ENCODE measurements at places on chromosomes 4 and X.

GRCh38 chr4:130043732-130044160, 947.8 kb downstream of the C4orf33 start:
- peak; percentile 25 for DNase-seq

DNA sequence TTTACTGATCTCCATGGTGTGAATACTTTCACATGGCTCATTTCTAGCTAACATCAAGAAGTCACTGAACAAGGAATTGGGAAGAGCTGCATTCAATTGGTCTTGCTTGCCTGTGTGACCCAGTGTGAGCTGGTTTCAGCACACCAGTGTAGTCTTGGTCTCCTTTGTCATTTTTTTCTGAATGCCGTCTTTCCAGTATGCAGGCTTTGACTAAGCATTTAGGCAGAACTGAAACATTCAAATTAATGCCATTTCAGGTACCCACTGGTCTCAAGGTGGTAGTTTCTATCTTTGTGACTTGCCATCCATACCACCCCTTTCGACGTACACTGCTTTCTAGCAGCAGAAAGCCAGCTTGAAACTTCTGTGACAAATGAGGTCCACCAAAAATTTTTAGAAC, 550.5 kb upstream of the BOD1L1 start:
- no peak for DNase-seq

GRCh38 chr4:164614999-164615398, 138.9 kb upstream of the SMIM31 start:
- no peak for DNase-seq

DNA sequence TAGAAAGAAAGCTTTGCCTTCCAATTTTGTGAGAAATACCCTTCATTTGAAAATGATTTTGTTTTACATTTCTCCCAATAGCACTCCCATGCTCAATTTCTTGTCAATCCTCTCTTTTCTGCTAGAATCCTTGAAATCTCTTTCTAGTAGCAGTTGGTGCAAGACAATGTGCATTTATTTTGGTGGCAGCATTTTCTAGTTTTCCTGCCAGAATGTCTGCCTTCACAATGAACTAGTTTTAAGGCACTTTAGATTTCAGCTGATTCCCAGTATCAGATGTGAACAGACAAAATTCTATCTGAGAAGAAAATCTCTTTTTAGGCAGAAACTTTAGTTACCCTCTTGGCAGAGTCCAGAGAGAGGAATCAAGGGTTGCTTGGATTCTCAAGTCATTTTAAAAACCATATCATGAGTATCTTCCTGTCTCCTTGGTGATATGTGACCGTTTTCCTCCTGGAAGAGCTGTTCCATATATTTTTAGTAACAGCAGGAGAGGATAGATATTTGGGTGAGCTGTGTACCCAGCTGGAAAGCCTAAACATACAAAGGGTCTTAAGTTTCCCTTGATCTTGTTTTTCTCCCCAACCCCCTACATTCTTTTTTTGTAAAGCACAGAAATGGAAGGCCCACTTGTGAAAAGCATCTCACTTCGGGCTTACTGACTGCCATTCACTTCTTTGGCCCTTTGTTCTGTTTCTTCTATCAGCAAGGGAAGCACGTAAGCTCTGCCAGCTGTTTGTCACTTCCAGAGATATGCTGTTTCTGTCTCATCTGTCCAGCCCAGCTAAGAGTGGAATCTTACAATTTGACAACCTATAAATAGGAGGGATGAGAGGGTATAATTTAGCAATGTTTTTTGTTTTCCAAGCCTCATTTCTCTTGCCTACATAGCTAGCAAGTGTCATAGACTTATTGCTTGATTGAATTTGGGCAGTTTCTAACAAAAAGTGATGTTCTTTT, 38.7 kb downstream of the TSPAN7 start:
- DNase-seq = no peak

GRCh38 chrX:63284659-63285058, 66.5 kb downstream of the SPIN4 start:
- DNase-seq = no peak

DNA sequence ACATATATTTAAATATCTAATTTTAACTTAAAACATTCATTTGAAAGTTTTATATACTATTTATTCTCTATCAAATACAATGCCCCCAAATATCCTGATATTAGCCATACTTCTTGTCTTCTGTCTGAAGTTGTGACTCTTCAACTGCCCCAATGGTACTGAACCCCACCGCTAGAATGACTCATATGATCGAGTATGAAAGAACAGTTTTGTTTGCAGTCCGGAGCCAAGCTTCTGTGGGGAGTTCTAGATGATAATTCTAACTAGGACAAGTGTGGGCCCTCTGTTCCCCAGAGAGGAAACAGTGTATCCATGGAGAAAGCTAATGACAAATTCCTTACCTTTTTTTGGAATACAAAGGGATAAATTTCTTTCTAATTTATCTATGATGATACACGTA, 24.7 kb upstream of the CT47A1 start:
- DNase-seq = no peak

DNA sequence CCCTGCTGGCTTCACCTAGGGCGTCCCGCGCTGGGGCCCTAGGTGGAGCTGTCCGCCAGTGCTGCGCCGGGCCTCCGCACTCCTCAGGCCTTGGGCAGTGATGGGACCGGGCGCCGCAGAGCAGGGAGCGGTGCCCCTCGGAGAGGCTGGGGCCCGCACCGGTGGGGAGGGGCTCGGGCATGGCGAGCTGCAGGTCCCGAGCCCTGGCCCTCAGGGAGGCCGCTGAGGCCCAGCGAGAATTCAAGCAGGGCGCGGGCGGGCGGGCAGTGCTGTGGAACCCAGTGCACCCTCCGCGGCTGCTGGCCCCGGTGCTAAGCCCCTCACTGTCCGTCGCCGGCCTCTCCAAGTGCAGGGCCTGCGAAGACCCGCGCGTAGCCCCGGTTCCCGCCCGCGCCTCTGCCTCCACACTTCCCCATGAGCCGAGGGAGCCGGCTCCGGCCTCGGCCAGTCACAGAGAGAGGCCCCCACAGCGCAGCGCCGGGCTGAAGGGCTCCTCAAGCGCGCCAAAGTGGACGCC, 565.1 kb upstream of the NDST4 start:
- DNase-seq = no peak

DNA sequence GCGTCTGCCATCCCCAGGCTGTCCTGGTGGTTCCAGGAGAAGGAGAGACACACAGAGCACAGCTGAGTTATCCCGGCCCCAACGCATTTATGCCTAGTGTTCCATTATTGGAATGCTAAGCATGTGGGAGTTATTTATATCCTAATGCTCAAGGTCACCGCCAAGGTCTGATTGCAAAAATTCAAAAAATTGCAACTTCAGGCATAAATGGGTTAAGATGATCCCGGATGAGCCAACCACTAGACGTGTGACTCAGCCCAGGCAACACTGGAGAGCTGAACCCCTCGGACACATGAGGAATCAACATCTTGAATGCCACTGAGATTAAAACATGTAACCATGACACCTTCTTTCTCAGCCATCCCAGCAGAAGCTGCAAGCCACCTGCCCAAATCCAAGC, 3.8 kb upstream of the ZCCHC4 start:
- DNase-seq = peak; percentile 34

GRCh38 chr4:7766661-7767345, 172.9 kb downstream of the AFAP1 start:
- no peak for DNase-seq

- DNase-seq = no peak
These were observed 154.2 kb downstream of the RAB28 start for GRCh38 chr4:13329963-13330362.

DNA sequence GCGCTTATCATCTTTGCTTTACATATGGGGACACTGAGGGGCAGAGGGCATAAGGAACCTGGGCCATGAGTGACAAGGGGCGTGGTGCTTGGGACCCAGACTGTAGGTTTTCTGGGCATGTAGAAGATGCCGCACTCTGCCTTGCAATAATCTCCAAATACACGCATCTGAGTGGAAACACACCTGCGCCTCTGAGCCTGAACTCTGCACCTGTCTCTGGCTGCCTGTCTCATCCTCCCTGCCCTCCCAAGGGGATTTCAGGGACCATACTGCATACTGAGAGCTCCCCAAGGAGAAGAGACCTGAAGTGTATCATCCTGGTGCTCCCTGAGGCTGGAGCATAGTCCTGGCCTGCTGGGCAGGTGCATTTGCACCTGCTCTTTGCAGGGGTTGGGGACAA, 34.7 kb upstream of the ASMTL start:
- no peak for DNase-seq

DNA sequence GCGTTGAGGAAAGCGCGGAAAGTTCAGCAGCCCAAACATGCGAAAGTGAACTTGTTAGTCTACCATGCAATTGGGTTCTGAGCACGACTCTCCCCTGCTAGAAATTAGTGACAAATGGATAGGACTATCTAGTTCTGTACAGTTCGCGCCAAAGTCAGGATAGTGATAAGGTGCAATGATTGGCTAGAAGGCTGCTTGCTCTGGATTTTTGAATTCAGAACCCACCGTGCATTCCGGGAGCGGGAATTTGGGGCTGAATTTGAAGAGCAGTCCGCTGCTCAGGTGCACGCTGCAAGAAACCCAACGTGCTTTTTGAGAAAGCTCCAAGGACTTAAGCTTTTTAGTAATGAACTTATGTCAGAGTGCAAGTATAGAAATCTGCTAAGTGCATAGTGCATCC, 732 bp upstream of the ESX1 start:
- no peak for DNase-seq

DNA sequence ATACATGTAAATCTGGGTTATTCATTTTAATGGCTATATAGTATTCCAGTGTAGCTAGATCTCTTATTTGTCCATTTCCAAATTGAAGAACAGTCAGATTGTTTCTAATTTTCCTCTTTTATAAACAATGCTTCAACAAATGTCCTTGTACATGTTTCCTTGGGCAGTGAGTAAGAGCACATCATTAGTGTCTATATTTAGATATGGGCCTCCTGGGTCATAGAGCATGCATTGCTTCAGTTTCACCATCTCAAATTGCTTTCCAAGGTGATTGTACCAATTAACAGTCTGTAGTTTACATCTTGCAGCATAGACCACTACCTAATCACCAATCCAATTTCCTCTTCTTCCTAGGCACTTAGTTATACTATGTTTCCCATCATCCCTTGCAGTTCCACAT, 13.4 kb downstream of the PHKA2 start:
- DNase-seq = no peak

GRCh38 chr4:176656108-176656507, 136.6 kb downstream of the VEGFC start:
- DNase-seq = no peak

DNA sequence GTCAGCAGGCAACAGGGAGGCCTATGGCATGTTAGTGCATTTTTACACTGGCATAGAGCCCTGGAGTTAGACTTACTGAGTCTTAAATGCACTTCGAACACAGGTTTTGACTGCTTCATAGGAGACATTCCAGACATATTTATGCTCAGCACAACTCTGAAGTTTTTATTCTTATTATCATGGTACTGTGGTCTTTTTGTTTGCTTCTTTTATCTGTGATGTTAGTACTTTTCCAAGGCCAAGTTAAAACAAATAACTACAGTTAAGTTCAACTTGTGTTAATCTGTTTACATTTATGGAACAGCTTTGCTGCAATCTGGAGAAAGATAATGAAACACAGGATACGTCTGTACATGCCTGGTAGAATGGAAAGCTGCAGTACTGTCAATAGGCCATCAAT, 76.5 kb downstream of the COL4A5 start:
- peak; percentile 27 for DNase-seq

GRCh38 chr4:127383666-127384065, 249.1 kb upstream of the INTU start:
- no peak for DNase-seq

DNA sequence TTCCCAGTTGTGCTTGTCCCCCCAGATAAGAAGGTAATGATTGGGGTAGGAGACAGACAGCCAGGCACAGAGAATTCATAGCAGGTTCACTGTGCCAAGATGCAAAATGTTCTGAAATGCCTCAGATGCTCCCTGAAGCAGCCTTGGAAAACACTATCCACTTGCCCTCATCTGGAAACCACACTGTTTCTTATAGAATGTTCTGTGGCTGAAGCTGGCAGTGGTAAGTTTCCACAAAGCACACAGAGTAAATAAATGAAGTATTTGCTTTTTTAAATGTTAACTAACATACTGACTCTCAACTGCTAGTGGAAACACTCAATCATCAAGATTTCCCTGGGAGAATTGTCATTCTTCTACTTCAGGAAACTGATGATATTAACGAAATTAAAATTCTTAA, 311.4 kb downstream of the PRDM5 start:
- DNase-seq = no peak

- DNase-seq = peak; percentile 62
These were observed 10.2 kb upstream of the N4BP2 start for GRCh38 chr4:40046311-40046980.

- DNase-seq = peak; percentile 53
These were observed 6.6 kb downstream of the GUCY2F start for GRCh38 chrX:109475174-109475891.

DNA sequence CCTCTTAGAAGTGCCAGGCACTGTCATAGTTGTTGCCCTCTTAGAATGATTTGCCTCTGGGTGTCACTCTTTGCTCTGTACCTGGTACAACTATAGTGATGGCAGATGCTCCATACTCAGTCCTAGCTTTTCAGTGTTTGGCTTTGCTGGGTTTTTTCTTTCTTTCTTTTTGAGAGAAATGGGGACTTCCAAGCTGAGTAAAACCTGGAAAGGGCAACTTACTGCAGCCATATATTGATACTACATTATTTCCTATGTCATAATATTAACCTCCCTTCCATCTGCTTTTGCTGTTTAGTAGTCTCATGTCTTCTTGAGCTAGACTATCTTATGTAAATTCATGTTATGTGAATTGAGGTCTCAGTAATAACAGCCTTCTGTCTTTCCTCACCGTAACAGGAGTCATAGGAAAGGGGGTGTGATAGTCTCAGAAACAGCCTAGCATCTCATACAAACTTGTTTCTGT, 49.0 kb downstream of the NIPAL1 start:
- DNase-seq = no peak

DNA sequence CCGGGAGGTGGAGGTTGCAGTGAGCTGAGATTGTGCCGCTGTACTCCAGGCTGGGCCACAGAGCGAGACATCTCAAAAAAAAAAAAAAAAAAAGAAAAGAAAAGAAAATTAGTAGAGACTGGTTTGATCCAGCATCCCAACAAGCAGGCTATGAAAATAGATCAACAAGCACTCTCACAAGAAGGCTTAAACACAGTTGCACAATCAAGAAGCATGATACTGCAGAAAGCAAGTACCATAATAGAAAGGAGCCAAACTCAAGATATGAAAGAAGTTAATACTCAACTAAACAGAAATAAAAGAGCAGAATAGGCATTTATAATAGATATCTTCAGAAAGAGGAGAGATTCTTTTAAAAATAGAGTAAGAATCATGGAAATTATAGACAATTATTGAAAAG, 10.6 kb downstream of the TLR6 start:
- no peak for DNase-seq
